ENCODE measurements at places on chromosomes 16 and 17.

DNA sequence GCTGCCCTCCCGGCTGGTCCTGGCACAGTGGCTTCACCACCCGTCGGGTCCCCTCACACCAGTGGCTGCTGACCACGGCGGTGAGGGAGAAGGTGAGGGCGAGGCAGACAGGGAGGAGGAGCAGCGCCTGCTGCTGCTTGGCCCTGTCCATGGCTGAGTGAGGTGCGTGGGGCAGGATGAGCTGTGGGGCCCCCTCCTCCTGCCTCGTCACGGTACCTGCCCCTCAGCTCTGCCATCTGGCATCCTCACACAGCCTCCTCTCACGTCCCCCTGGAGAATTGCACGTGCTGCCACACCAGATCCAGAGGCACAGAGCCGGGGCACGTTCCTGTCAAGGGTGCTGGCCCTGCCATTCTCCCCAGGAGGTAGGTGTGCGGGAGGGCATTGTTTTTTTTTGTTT lies at the start of gene GSG1L2:
Gene GSG1L2 (minus strand): TSS at position 159 of the 400 bp plus-strand sequence. CDS start 8 bp downstream, at position 151.
- DNase-seq = no peak

DNA sequence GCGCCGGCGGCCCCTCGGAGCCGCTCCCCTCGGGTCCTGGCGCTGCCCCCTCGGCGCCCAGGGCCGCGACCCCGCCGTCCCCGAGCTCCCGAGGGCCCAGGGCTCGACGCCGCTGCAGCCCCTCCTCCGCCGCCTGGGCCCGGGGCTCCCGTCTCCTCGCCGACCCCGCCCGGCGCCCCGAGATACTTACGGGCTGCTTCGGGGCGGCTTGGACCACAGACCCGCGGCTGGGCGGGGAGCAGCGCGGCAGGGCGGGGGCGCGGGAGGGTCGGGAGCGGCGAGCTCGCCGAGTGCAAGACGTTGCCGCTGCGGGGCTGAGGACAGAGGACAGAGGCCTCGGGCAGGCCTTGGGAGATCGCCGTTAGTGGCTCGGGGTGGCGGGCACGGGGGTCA lies 290 bp downstream of the TOB1 start:
- no peak for DNase-seq

- no peak for DNase-seq
Measured at GRCh38 chr16:16578701-16579100, 199.8 kb downstream of the NPIPA7 start.

DNA sequence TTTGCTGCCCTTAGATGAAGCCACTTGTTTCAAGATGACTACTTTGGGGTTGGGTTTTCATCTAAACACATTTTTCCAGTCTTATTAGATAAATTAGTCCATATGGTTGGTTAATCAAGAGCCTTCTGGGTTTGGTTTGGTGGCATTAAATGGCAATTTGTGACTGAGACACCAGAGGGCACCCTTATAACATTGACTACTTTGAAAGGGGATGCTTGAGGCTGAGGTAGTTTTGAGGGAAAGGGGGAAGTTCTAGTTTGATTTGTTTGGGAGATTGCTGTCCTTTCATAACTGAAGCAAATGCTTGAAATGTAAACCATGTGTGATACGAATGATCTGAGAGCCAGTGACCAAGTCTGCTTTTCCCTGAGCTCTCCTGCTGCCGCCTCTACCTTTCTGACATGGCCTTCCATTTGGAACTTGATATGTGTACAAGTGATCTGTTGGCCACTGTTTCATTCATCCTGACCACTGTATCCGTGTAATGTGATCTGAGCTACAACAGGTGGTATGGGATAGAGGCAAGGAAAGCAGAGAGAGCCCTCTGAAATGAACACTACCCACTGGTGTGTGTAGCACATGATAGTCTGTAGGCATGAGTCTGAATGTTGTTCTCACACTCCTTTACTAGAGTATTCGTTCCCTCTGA lies 5.8 kb upstream of the RARA start:
- peak; percentile 76 for DNase-seq

- DNase-seq = no peak
Measured at GRCh38 chr17:58520843-58521430, 6.5 kb upstream of the MTMR4 start.

- no peak for DNase-seq
Measured at GRCh38 chr17:16917671-16918394, 54.1 kb downstream of the TNFRSF13B start.

DNA sequence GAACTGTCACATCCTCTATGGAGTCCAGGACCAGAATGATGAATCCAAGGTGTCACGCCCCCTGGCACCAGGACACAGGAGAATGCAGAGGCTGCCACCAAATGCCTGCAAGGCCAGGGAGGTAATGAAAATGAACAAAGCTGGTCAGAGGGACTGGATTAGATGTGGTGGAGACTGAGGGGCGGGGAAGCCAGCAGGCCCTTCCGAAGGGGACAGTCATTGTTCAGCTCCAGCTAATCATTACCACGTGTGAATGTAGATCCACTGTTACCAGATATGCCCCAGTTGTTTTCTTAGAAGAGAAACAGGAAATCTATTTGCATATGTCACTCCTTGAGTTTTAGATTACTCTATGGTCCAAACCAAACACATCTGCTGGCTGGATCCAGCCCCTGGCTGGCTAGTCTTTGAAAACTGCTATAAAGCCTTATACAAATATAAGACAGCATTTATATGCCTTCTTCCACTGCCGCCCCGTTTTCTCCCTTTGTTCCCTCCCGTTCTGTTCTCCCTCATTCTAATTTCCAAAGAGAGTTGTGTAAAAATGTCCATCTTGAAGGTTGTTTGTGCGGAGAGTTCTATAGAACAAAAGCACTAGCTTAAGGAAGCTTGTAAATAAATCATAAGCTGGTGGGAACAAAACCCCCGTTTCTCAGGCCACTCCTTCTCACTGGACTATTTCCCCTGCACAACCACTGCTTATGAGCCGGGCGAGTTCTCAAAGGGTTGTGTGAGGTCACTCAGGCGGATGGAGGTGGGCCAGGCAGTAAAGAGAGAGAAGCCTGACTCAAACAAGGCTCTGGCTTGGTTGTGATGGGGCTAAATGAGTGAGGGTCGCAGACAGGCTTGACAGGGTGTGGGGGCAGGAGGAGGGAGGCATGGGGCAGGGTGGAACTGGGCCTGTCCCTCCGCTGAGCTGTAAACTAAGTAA lies 14.2 kb downstream of the CRYM start:
- DNase-seq = no peak

GRCh38 chr16:3528406-3528805 lies 27.6 kb downstream of the CLUAP1 start:
- no peak for DNase-seq

GRCh38 chr16:28915181-28915580 lies 9.9 kb downstream of the RABEP2 start:
- no peak for DNase-seq

- no peak for DNase-seq
Measured at GRCh38 chr17:74334393-74335039, 8.5 kb downstream of the KIF19 start.

- DNase-seq = no peak
Measured at GRCh38 chr16:85176541-85177447, 64.5 kb upstream of the CIBAR2 start.

- no peak for DNase-seq
Measured at GRCh38 chr16:49588729-49589384, 215.3 kb downstream of the C16orf78 start.

DNA sequence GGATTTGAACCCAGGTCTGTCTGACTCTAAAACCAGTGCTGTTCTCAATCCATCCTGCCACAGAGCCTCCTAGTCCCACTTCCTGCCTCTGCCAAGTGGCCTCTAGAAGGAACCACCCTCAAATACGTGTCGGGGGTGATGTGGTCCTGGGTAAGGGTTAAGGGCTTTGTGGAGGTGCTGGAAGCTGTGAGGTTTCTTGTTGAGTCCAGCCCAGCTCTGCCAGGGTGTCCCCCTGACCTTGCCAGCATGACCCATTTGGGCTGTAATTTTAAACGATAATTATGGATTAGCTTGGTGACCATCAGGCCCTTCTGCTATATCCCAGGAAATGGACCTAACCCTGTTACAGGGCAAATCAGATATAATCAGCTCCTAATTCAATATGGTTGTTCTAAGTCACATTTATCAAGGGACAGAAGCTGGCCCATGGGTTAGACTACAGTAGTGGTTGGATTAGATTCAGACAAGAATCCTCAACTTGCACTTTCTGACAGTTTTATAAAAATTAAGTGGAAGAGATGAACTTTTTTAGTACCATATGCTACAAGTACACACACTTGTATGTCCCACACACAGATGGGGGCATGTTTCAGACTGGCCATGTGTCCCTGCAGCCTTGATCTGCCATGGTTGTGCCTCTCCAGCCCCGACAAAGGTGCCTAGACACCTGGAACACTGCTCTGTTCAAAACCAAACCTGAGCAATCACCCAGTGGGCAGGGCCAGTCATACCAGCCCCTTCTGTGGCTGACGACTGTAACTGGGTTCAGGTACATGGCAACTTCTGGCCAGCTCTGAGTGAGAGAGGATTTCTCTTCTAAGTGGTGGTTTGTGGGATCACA lies 48.0 kb downstream of the SMPD3 start:
- no peak for DNase-seq

DNA sequence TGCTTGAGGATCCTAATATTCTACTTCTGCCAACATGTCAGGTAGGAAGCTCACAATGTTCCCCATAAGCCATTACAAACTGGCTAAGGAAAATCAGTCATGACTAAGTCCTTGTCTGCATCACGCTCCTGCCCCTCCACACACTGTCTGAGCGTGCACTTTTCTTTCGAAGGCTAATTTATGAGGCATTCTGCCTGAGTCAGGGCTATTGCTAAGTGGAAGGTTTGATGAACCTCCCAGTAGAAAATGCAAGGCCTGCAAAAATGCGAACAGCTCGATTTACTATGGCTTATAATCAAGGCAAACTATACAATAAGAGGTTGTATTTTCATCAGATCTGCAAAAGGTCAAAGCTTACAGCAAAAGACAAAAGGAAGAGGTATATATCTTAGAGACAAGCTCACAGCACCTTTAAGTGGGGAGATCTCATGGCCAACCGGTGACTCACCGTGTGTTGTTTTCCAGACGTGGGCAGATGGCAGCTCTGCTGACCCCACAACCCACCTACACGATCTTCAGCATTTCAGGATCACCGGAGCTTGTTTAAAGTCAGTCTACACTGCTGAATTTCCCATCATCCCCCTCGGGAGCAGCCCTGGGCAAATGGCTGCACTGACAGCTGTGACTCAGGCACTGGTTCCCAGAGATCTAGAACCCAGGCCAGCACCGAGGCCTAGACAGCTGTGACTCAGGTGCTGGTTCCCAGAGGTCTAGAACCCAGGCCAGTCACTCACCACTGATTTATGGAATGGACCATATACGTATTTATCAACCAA lies 26.1 kb downstream of the MEAK7 start:
- DNase-seq = no peak

GRCh38 chr16:61770301-61770700 lies 265.9 kb downstream of the CDH8 start:
- DNase-seq = no peak

GRCh38 chr16:83312015-83312717 lies 495.6 kb upstream of the HSBP1 start:
- no peak for DNase-seq

DNA sequence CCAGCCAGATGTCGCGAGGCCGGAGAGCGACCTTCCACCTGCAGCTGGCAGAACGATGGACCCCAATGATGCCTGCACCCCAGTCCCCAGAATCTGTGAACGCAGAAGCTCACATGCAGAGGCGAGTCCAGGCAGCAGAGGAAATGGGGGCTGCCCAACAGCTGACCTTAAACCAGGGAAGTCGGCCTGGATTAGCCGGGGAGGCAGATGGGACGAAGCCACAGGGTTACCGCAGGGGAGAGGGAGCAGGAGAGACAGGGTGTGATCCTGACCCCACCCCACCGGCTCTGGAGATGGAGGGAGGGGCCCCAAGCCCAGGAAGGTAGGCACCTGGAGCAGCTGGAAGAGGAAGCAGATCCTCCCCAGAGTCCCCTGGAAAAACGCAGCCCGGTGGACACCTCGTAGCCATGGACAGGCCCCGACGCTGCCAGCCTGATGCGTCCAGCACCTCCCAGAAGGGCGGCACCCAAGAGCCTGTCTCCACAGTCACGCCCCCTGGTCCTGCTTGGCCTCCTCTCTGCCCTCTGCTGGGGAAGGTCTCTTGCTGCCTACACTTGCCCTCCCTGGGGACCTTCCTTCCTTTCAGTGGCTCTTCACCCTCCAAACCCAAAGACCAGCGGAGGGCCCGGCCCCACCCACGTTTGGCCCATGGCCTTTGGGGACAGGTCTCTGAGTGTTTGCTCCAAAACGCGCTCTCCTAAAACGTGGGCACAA lies 37.3 kb downstream of the PIEZO1 start:
- DNase-seq = no peak

GRCh38 chr16:79288066-79288465 lies 312.5 kb downstream of the MAF start:
- DNase-seq = no peak

DNA sequence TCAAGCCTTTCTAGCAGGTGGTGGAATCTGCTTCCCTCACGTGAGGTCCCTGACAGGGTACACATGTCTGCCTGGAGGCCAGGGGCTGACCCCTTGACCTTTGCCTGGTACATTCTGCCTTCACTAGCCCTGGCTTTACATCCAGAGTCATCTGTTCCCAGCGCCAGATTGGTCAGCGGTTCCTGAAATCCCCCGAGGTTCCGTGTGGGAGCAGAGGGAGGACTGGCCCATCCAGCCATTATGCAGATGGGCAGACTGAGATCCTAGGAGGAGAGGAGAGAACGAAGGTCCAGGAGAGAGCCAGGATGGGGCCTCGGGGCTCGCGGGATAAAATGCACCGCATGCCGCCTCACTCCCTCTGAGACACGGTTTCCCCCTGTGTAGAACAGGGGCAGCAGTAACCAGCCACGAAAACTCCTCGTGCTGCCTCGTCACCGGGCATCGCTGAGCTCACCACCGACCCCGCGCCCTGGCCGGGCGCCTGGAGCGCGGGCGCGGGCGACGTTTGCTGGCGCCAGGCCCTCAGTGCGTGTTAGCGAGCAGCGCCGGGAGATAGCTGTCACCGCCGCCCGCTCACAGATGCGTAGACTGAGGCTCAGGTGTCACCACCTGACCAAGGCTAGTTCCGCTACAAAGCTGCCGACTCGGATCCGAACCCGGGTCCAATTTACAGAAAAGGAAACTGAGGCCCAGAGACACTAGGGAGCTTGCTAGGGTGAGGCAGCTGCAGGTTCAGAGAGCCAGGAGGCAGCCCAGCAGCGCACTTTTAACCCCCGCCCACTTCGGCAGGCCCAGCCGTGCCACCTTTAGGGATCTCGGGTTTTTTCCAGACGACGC lies 811 bp upstream of the MAP2K3 start:
- DNase-seq = no peak

- DNase-seq = no peak
Measured at GRCh38 chr17:17737961-17738894, 57.0 kb downstream of the RAI1 start.

DNA sequence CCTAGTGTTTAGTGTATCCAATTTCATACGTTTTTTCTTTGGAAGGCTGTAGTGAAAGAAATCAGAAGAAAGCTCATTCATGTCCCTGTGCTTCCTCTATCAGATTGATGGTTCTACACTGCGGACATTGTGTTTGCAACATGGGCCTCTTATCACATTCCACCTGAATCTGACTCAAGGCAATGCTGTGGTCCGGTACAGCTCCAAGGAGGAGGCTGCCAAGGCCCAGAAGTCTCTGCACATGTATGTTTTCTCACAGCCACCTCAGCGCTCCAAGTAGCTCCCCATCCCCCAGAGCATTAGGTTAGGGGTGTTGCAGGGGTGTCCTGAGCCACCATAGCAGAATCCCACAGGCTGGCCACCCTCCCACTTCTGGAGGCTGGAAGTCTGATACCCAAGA lies 25.2 kb downstream of the TMC6 start:
- DNase-seq = no peak

GRCh38 chr17:35062308-35062707 lies 1.2 kb downstream of the RFFL start:
- DNase-seq = no peak

- no peak for DNase-seq
Measured at GRCh38 chr17:64741038-64741641, 79.0 kb upstream of the SMURF2 start.

GRCh38 chr17:73609758-73610157 lies 34.5 kb downstream of the SDK2 start:
- DNase-seq = no peak
